ENCODE measurements at places on chromosomes 5 and 9. TPM values are rescaled to one million over a fixed set of nuclear protein-coding genes. Genes with fewer than 3 reads are reported as not detected.

Gene FAM81B
- total RNA-seq: 8.4 TPM

Gene ANKRD31
- 0.18 TPM for total RNA-seq

Gene CHSY3
- total RNA-seq: 1.3 TPM

- no peak overlapping the region for H3K4me3 ChIP-seq
- no peak for DNase-seq
- no peak overlapping the region for H3K27ac ChIP-seq
Observed at GRCh38 chr5:14630671-14631070, 33.8 kb upstream of the OTULIN start.

- no peak overlapping the region for H3K27ac ChIP-seq
- H3K36me3 ChIP-seq: no peaks in the 10 kb centered on the region
- no peak for DNase-seq
- H3K27me3 ChIP-seq: no peaks in the 10 kb centered on the region
Observed at GRCh38 chr5:116424951-116425350, 149.7 kb downstream of the SEMA6A start.

DNA sequence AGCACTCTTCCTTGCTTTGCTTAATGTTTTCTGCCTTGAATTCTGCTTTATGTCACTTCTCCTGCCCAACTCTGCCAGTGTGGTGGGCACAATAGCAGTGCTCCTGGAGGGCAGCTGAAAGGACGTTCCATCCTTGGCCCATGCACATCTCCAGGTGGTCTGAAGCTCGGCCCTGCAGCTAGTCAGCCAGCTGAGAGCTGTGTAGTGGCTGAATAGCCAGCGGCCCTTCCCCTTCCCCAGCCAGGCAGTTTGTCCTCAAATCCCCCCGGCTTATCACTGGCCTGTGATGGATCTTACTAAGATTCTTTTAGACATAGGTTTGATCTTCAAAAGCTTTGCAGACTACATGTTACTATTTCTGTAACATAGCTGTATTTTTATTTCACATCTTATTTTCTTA is 42.7 kb upstream of the ANGPTL2 start:
- H3K36me3 ChIP-seq: peaks cover 11% of the 10 kb centered on the region
- H3K4me3 ChIP-seq: no peak overlapping the region
- no peak for DNase-seq
- H3K4me1 ChIP-seq: peaks cover 19% of the 10 kb centered on the region
- no peak overlapping the region for H3K27ac ChIP-seq
- no peaks in the 10 kb centered on the region for H3K27me3 ChIP-seq

- DNase-seq: no peak
- H3K36me3 ChIP-seq: no peaks in the 10 kb centered on the region
- peaks cover 48% of the 10 kb centered on the region for H3K4me1 ChIP-seq
- H3K27me3 ChIP-seq: no peaks in the 10 kb centered on the region
- no peak overlapping the region for H3K27ac ChIP-seq
- H3K4me3 ChIP-seq: no peak overlapping the region
Observed at GRCh38 chr5:1129711-1130055, 17.8 kb upstream of the SLC12A7 start.

Gene C9orf40
- total RNA-seq: 1.3 TPM

DNA sequence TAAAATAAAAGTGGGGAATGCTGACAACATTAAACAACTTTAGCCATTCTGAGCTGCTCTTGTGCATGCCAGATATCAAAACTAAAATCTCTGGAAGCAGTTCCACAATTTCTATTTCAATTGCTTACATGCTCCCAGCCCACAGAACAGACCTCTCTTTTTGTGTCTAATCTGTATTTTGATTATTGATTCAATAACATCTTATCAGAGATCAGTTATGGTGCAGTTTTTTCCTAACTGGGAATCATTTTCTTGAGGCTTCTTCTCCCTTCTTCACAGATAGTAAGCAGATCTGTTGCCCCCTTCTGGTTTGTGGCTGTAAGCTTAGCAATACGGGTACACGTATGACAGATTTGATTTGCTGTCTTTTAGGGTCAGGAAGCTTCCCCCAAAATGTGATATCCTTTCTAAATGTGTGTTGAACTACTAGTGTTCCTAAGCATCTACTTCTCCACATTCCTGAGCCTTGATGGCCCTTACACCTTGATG is 39.4 kb downstream of the MRPS27 start:
- no peaks in the 10 kb centered on the region for H3K27me3 ChIP-seq
- H3K36me3 ChIP-seq: no peaks in the 10 kb centered on the region
- H3K4me3 ChIP-seq: no peak overlapping the region
- H3K4me1 ChIP-seq: peaks cover 41% of the 10 kb centered on the region
- peak overlapping the region; percentile 35 for H3K27ac ChIP-seq
- no peak for DNase-seq

DNA sequence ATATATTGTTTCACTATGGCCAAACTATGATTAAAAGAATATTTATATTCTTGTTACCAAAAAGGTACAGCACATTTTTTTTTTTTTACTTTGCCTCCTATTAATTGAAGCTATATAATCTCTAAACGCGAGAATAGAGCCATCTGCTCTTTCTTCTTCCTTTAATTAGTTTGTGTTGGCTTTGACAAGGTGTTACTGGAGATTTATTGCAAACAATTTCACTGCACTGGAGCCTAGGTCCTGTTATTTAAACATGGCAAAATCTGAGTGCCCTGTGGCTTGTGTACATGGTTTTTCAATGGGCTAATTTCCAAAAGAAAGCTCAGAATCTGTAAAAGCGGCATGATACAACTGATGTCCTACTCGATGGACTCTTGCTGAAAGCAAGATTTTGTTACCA is 40.8 kb upstream of the GABRG2 start:
- H3K36me3 ChIP-seq: no peaks in the 10 kb centered on the region
- H3K4me3 ChIP-seq: no peak overlapping the region
- DNase-seq: no peak

Gene NFIB
- 126 TPM for total RNA-seq

Gene FBLL1
- total RNA-seq: 0.36 TPM

GRCh38 chr9:68822596-68823165 is 117.6 kb downstream of the PIP5K1B start:
- H3K36me3 ChIP-seq: no peaks in the 10 kb centered on the region
- H3K27me3 ChIP-seq: no peaks in the 10 kb centered on the region
- DNase-seq: peak; percentile 65
- H3K4me1 ChIP-seq: peaks cover 10% of the 10 kb centered on the region

- no peaks in the 10 kb centered on the region for H3K36me3 ChIP-seq
- no peak overlapping the region for H3K4me3 ChIP-seq
- H3K27me3 ChIP-seq: no peaks in the 10 kb centered on the region
- DNase-seq: no peak
Observed at GRCh38 chr5:143516249-143516648, 112.8 kb upstream of the NR3C1 start.

Gene PDE6A
- 0.17 TPM for total RNA-seq

Gene ENTR1
- total RNA-seq: 14.7 TPM

DNA sequence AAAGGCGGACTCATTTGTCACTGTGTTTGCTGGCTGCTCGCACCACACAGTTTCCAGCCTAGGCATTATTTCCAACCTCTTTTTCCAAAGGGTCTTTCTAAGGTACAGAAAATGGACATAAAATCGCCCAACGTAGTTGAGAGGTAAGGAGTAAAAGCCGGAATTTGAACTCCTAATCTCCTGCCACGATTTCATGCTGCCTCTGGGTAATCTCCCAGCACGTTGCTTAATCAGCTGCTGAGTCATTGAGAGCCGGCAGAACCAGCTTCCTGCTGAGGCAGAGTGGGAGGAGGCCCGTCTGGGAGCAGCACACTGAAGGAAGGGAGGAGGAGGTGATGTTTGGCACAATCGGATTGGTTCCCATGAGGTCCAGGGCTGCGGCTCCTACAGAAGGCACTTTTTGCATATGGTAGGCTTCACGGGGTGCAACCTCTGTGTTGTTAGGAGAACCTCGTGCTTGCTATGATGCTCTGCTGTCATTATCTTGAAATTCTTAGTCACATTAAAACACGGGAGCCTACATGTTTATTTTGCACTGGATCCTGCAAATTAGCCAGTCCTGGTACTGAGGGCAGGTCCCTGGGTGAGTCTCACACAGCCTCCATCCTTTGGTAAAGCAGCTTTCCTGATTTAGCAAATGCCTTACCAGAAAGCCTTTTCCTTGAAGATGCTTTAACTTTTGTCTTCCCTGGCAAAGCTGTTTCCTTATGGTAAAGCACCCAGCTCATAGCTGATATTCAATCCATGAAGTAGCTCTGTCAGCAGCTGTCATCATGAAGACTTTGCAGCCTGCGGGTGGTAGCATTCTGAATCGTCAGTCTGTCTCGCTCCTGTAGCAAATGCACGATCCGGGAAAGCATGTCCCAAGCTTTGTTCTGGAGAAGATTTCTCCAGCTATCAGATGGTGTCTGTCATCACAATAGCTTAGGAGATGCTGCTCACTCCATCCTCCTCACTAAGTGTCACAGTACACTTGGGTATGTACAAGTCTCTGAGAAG is 191.6 kb upstream of the MSX2 start:
- no peaks in the 10 kb centered on the region for H3K4me1 ChIP-seq
- DNase-seq: peak; percentile 50
- H3K27ac ChIP-seq: no peak overlapping the region
- H3K4me3 ChIP-seq: no peak overlapping the region

DNA sequence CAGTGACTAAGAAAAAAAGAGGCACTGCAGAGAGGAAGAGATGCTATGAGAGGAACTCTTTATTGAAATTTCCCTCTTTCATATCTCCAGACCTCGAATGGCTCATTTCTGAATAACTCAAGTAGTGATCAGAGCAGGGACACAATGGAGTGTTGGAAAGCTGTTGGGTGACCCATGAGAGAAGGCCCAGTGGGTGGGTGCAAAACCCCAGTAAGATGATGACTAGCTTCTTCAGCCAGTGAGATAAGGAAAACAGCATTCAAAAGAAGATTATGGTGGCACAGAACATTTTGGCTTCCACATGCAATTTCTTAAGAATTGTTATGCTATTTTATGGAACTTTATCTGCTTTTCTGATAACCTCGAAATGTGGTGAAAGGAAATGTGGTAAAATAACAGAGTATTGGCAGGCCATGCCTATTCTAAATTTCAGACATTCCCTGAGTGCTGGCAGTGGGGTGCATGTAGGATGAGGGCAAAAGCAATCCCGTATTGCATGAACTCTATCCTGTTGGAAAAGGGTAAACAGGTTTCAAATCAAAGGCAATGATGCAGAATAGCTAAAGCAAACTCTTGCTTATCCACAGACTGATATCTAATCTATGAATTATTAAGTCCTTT is 128.0 kb upstream of the KLF9 start:
- no peaks in the 10 kb centered on the region for H3K36me3 ChIP-seq
- H3K4me3 ChIP-seq: no peak overlapping the region
- H3K27ac ChIP-seq: no peak overlapping the region
- H3K4me1 ChIP-seq: no peaks in the 10 kb centered on the region
- no peaks in the 10 kb centered on the region for H3K27me3 ChIP-seq
- no peak for DNase-seq
